ENCODE measurements at places on chromosomes 4 and X.

DNA sequence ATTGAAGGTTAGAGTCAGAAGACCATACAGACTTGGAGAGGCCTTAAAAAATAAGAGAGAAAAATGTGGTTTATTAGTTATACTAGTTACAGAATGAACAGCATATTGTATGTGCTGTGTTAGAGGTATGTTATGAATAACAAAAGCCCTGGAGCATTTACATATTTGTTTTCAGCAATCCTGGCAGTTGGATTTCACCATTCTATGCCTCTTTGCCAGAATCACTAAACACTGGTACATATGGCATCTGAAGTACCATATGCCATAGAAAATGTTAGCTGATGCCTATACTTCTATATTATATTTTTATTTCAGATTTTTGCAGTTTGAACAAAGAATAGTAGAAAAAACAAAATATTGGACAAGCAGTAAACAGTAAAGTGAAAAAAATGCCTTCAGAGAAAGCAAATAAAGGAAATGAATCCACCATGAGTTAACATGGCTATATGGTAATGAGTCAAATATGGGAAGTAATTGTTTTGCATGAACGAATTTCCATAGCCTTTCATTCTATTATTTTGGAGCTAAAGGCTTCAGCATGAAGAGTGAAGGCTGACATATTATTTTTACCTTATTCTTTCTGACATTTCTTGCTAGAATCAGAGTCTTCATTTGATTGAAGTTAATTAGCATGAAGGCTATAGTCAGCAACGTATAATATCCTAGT lies 41.9 kb upstream of the PRDM8 start:
- DNase-seq, result no peak

DNA sequence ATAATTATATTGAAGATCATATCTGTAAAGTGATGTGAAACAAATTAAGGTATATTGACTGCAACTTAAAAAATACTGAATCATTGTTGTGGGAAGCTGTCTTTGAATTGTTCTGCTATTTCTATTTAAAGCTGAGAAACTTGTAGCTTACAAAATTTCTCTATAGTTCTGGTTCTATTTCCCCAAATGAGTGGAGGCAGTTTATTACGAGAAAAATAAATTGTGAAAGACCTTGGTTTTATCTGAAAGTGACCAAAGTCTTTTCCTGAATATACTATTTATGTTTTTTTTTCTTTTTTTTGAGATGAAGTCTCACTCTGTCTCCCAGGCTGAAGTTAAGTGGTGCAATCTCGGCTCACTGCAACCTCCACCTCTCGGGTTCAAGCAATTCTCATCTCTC lies 165.4 kb downstream of the SH3BGRL start:
- no peak for DNase-seq

GRCh38 chrX:139924696-139925095 lies 8.2 kb downstream of the ATP11C start:
- no peak for DNase-seq

GRCh38 chrX:20130357-20130756 lies 11.3 kb downstream of the EIF1AX start:
- no peak for DNase-seq

GRCh38 chrX:38878641-38879340 lies 77.5 kb downstream of the MID1IP1 start:
- no peak for DNase-seq

DNA sequence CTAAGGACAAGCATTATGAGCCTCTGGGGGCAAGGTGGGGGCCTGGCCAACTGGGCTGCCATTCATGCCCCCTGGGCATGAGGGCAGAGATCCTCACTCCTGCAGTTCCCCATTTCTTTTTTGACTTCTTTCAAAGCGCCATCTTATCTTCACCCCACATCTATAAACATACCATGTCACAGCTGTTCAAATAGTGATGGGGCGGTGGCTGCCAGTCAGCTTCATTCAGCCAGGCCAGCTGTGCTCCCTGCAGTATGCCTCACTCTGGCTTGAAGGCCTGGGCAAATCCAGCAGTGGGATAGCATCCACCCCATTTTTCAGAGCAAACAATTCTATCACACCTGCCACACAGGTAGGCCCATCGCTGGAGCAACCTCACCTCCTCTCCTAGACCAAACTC lies 85.5 kb downstream of the NHSL2 start:
- no peak for DNase-seq

DNA sequence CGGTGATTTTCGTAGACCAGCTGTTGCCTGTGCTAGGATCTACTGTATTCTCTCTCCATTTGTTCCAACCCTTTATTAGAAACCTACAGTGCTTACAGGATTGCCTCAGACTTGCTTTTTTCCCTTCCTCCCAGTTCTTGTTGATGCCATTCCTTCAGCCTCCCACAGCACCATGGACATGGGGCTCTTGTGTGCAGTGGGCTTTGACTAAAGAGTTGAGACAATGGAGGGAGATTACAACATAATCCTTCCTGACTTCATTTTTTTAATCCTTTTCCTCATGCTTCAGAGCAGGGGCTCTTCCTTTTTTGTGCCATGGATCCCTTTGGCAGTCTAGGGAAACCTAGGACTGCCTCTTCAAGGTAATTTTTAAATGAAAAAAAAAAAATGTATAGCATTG lies 92.1 kb downstream of the BMPR1B start:
- no peak for DNase-seq

Data from CD8-positive, alpha-beta memory T cell (primary cell).